Epithelial cell of proximal tubule (primary cell): ENCODE measurements at places on chromosomes 5 and 9.

- DNase-seq = no peak
These were observed 4.2 kb downstream of the SERINC5 start for GRCh38 chr5:80251636-80252035.

- no peak for DNase-seq
These were observed 39.2 kb downstream of the NSG2 start for GRCh38 chr5:174084691-174085154.

DNA sequence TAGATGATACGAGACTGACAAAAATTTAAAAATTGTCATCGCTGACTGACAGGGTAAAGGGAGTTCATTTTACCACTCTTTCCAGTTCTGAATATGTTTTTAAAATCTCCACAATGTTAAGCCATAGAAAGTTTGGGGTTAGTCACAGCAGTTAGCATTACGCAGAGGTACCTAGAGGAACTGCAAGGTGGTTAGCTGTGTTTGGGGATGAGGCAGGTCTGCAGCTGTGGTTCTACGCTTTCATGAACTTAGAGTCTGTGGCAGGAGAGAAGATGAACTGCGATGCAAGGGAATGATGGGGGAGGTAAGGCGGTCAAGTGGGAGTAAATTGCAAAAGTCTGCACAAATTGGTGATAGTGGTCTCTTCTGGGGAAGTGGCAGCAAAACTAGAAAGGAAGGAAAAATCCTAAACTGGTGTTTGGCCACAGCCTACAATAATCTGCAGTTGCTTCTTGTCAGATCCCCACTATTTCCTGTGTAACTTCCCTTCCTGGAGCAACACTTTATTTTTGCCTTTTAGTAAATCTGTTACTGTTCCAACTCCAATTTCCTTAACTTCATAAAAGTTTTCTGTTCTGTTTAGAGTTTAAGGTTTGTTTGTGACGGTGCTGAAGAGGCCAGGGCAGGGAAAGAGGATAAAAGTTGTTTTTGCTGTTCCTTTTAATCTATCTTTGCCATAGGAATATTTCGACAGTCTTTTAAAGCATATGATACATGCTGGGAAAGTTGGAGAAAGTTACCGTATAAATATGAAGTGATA, 38.6 kb upstream of the SNX2 start:
- no peak for DNase-seq

GRCh38 chr9:87570000-87570908, 72.6 kb downstream of the DAPK1 start:
- DNase-seq = no peak

- DNase-seq = no peak
These were observed 37.8 kb downstream of the DNAJB5 start for GRCh38 chr9:35027374-35027773.

- DNase-seq = no peak
These were observed 15.0 kb upstream of the POU5F2 start for GRCh38 chr5:93756372-93756771.

- no peak for DNase-seq
These were observed 41.9 kb upstream of the CFAP157 start for GRCh38 chr9:127664678-127665507.

- no peak for DNase-seq
These were observed 3.8 kb upstream of the CTNNAL1 start for GRCh38 chr9:109017061-109017460.
